ENCODE measurements at places on chromosomes 5 and 9.

- DNase-seq, result no peak
These were observed 354.9 kb downstream of the KIF4B start for GRCh38 chr5:155368490-155368889.

DNA sequence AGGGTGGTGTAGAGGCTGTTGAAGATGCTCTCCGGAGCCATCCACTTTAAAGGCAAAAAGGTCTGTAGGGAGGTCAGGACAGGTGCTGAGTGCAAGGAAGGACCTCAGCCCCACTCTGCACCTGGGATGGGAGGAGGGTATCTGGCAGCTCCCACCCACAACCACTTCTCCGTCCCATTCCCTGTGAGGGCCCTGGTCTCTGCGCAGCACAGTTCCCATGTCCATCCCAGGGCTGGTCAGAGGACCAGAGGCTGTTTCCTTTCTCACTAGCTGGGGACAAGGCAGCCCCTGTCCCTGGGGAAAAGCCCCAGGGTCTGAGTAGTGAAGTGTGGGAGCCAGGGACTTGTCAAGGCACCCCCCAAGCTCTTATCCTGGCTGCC is 33.7 kb upstream of the CSF1R start:
- DNase-seq, result no peak

DNA sequence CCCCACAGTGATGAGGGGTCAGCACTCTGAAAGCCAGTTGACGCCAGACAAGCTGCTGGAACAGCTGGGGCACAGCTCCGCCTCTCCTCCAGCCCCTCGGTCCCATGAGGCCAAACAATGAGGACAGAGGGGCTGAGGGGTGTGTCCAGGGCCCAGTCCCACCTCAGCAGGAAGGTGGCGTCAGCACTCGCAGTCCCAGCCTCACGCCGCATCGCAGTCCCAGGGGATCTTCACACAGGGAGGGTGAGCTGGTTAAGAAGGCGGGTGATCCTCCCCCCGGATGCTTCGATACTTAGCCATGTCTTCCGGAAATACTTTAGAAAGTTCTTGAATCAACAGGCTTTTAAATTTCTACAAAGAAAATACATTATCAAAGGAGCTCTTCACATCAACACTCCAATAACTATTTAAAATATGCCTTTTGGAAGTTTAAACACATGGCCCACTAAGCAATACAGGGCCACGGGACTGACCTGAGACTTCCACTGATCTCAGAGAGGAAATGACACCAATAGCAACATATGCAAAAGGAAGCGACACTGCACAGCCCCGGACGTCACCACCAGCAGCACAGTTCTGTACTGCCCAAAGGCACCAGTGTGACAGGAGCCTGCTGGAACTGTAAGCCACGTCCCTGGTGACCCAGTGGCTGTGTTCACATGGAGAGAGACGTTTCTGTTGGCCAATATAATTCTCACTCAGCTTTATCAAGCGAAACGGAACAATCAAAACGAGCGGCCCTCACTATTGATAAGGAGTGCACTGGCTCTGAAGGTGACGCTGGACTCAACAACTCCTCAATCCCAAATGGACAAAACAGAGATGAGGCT is 5.9 kb downstream of the MED10 start:
- DNase-seq, result no peak

DNA sequence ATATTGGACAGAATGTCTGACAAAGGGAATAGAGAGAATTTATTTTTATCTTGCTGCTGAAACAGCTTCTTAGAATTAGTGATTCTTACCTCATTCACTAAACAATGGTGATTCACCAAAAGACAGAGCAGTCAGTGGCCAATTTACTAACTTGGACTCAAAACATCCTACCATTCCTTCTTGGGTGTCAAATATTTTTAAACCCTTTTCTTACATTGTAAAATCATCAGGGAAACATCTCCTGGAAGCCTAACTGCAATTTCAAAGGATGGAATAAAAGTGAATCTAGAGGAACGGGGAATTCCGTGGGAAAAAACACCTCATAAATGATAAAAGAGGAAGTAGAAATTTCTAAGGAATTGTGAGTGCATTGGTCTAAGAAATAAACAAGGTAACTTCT is 97.7 kb downstream of the LHFPL2 start:
- no peak for DNase-seq

DNA sequence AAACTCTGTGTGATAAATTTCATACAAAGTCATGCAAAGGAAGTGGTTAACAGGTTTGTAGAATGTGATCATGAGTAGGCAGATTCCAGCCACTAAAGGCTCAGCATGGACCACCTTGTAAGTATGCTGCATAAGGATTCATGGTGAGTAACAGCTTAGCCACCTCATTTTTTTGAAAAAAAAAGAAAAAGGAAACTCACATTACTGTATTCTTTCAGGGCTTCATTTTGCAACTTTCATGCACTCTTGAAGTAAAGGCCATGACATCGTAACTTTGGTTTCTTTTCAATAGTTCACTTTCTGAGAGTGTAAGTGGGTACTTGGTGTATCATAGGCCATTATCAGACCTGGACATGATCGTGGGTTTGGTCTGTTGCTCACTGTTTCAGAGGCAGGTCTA is 175.1 kb downstream of the PCSK1 start:
- no peak for DNase-seq

DNA sequence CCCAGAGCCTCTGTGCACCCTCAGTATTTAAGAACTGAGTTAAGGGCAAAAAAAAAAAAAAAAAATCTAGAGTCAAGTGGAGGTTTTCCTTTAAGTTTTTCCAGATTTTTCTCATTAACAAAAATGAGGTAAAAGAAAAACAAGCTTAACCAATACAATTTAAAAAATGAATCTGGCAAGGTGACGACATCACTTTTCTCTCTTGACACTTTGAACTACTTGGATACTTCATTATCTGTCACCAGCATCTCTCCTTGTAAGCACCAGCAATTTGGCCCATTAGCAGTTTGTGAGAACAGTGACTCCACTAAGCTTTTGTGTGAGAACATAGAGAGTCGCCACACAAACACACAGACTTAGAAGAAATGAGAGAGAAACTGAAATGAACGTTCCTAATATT is 345.7 kb upstream of the SLC30A5 start:
- DNase-seq, result no peak

DNA sequence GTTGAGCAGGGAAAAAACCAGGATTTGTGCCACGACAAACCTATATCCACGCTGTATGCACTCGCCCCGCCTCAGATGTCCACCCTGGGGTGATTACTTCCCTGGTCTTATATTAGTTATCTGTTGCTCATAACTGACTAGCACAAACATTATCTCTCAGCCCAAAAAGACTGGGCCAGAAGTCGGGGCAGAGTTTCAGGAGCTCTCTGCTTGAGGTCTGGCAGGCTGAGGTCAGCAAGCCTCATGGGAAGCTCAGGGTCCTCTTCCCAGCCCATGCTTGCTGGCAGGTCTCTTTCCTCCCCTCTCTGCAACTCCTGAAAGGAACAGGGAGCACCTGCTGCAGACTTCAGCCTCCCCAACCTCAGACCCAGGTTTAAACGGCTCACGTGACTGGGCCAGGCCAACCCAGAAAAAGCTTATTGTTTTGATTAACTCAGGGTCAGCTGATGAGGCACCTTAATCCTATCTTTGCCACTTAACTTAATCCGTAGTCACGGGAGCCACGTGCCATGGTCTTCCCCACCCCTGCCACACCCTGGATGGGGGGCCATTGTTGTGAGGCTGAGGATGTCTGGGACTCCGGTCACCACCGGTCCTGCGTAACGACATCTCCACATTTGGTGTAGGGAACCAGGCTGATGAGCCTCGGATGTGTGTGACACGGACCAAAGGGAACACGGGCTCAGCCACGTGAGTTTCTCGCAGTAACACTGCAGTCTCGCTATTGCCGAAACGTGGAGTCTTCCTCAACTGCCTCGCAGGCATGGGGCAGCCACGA is 123.7 kb upstream of the IRX4 start:
- DNase-seq, result no peak

DNA sequence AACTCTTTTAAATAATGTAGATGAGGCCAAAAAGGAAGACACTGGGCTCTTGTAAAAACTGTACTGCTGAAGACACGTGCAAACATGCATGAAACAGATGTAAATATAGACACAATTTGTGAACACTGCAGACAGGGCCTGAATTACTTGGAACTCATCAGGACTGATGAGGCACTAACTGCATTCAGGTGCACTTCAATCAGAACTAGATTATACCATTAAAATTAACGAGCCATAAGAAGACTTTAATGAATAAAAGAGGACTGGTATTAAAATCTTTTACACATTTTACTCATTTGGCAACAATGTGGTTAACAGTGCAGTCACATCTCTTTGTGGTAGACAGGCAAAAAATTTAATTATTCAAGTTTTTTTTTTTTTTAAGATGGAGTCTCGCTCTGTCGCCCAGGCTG is 13.4 kb upstream of the ZCCHC9 start:
- no peak for DNase-seq

- DNase-seq, result no peak
These were observed 50.5 kb upstream of the BARHL1 start for GRCh38 chr9:132531710-132532570.

DNA sequence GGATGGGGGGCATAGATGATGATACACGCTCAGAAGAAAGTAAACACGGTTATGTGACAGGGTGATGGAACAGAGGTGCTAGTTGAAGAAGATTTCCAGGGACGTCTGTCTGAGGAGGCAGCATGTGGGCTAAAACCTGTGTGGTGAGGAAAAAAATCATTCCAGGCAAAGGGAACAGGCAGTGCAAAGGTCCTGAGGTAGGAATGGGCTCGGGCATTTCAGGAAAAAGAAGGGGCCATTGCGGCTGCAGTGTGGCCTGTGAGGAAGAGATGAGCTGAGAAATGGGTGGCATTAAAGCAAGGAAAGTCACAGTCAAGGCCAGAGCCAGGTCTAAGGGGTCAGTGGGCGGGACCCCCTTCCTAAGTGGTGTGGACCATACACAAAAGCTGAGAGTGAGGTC is 18.2 kb downstream of the TSPAN17 start:
- no peak for DNase-seq

- DNase-seq, result no peak
These were observed 3.1 kb upstream of the PLIN2 start for GRCh38 chr9:19130436-19130835.

- no peak for DNase-seq
These were observed 52.2 kb upstream of the SPINK5 start for GRCh38 chr5:148011398-148012137.

GRCh38 chr9:81456431-81457006 is 232.8 kb downstream of the TLE1 start:
- DNase-seq, result no peak

- no peak for DNase-seq
These were observed 291.9 kb downstream of the SH3GL2 start for GRCh38 chr9:17870722-17871121.

DNA sequence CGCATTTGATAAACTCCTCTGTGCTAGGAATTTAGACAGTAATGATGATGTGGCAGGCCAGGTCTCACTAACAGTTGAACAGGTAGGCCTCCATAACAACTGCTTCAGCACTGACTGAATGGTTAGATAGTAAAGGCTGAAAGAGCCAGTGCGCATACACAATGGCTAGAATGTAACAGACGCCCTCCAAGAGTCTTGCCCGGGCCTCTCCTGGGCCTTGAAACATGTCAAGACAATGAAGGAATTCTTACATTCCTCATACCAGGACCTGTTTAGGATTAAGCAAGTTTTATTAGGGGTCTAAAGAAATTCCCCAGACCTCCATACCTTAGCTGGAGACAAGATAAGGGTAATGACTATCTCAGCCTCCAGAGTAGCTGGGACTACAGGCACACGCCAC is 6.7 kb upstream of the BICD2 start:
- no peak for DNase-seq

- DNase-seq, result no peak
These were observed 29.3 kb downstream of the TRIM32 start for GRCh38 chr9:116716438-116716837.

DNA sequence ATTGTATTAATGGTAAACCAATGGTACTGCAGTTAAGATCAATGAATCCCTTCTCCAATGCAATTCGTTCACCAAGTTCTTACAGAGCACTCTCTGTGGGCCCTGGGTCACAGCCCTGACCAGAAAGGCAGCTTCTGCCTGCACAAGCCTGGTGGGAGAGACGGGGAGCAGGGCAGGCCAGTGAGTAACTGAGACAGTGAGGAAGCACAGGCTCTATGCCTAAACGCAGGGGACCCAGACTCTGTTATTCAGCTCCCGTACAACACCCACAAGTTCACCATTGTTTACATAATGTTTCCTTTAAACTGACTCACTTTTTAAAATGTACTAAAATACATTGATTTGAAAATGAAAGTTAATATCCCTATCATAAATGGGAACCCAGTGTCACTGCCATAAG is 40.5 kb upstream of the CTSL start:
- peak; percentile 31 for DNase-seq

DNA sequence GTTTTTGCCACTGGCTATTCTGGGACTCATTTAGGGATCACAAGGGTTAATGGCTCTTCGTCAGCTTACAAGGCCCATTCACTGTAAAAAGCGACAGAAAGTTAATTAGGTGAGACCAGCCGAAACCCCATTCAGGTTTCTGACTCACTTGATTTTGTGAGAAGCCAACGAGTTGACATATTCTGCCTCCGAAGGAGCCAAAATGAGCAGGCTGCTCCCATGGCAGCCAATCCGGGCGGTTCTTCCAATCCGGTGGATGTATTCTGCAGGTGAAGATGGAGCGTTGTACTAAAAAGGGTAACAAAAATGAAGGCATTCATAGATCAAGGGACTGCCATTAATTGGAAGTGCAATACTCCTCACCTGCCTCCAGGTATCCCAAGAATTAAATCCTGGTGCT is 39.7 kb downstream of the DDX31 start:
- DNase-seq, result no peak

- DNase-seq, result no peak
These were observed 132.7 kb upstream of the MTAP start for GRCh38 chr9:21669701-21670100.

DNA sequence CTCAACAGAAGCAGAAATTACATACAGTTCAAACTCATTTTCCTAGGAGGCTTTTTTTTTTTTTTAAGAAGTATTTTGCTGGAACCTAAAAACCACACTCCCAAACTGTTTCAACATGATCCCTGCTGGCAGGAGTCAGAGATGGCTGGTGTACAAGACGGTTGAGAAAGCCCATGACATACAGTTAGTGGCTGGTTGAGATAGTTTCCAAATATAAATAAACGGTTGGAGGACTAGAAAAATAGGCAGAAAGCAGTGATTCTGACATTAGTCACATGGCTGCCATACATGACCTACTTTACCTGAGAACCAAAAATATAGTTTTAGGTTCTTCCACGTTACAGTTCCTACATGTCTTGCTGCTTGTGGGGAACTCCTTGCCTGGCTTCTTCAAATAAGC is 31.7 kb upstream of the BASP1 start:
- DNase-seq, result no peak

GRCh38 chr9:33051144-33051543 is 25.3 kb downstream of the SMU1 start:
- no peak for DNase-seq

Data from liver (tissue), 10 donors.